ENCODE measurements at places on chromosomes 7 and 10.

DNA sequence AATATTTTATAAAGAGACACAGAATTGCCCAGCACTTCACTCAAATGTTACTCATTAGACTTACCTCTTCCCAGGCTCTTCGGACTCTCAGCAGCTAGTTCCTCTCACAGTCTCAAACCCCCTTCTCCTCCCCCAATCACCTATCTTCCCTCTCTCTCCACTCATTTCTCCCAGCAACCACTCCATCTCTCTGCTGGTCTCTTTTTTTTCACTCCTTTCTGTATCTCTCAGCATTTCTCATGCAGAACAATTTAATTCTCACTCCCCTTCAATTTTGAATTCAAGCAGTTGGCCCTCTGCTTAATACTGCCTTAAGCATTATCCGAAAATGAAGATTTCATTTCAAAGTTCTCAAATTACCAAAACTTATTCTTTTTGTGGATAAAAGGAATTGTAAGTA is 34.4 kb upstream of the CAV2 start:
- no peak for DNase-seq

DNA sequence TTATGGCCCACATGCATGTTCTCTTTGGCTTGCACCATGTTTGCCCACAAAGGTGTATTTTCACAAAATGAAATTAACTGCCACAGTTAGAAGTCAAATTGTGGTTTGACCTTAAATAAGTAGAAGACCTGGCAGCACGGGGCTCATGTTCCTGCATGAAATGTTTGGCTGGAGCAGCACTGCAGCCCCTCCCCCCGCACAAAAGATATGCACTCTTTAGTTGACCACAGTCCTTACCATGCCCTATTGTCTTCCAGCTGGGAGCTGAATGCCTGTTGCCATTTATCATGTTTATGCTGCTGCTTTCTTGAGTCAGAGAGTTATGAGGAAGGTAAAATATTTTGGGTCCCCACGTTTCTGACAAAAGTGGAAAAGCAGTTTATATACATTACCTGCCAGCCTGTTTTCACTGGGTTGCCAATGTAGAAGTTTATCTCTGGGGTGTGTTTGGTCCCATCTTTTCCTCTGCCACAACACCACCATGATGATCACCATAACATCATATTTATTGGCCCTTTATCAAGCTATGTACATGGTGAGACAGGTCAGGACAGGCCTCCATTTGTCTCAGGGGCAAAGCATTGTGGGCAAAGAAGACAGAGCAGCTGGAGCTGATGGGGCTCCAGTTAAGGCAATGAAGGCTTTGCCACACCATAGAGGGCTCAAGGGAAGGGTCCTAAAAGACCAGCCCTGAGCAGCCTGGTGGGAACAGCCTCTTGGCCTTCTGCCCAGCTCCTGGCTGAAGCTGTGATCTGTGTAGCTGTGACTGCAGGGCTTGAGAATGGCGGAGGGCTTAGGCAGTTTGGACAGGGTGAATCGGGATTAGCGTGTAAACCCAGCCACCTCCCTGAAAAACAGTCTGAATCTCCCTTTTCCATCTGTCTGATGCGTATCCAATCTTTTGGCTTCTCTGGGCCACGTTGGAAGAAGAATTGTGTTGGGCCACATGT is 5.4 kb downstream of the PRF1 start:
- no peak for DNase-seq

DNA sequence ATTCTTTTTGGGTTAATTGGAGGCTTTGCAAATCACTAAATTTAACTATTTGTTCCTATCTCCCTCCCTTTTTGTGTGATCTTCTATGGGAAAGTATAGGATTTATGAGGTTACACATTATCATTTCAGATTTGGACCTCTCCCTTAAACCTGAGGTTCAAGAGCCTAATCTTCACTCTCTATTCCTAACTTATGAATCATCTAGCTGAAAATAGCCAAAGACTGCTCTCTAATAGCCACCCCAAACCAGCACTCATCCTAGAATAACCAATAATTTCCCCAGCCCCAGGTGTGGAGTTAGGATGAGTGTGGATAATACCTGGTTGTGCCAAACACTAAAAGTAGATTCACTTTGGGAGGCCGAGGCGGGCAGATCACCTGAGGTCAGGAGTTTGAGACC is 499.2 kb downstream of the GFRA1 start:
- no peak for DNase-seq

DNA sequence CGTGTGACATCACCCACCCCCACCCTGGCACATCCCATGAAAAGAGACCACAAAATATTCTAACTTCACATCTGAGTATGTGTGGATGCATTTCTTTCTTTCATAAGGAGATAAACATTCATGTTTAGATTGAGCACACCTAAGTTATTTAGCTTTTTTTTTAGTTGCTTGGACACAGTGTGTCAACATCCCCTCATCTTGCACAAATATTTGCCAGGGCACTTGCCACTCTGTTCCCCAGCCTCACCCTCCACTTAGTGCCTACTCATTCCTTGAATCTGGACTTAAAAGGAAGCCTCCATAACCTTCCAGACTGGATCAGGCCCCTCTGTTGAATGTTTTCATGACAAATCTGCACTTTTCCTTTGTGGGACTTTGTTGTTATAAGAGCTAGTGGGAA is 338.9 kb upstream of the IGFBP3 start:
- no peak for DNase-seq

- no peak for DNase-seq
Observed at GRCh38 chr7:157495594-157495993, 158.8 kb downstream of the DNAJB6 start.

- DNase-seq = no peak
Observed at GRCh38 chr7:130875265-130875741, 141.3 kb upstream of the KLF14 start.

GRCh38 chr10:132170561-132171361 is 16.0 kb upstream of the DPYSL4 start:
- no peak for DNase-seq

DNA sequence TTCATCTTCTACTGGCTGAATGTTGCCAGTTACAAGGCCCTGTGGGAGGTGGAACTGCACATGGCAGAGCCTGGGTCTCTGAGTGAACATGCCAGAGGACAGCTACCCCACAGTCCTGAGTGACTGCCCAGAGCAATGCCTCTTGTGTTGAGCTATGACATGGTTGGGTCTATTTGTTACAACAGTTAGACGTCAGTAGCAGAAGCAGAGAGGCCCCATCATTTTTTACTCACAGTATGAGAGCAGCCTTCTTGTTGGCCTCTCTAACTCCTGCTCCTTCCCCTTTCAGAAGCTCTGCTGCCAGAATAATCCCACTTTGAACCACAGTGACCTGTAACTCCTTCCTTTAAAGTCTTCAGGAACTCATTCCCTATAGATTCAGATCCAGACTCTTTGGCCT is 30.8 kb upstream of the NRP1 start:
- no peak for DNase-seq

GRCh38 chr10:26509307-26509706 is 71.2 kb downstream of the APBB1IP start:
- DNase-seq = no peak

DNA sequence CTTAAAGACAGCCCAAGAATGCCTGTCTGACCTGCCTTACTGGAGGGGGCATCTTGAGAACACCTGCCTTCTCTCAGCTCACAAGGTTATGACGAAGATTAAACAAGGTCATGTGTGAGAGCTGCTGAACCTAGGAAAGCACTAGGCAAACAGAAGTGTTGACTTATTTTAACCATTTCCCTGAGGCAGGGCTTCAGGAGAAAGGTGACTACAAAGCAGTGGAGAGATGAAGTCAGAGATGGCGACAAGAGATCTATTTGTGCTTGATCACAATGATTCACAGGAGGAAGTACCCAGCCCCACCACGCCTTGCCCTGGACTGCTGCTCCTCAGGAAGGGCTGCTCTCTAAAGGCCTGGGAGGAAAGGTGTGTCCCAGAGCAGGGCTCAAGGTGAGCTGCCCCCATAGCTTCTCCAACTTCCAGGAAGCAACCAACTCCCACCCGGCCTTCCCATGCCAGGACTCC is 27.8 kb downstream of the STN1 start:
- no peak for DNase-seq

- no peak for DNase-seq
Observed at GRCh38 chr7:142104550-142105527, 6.7 kb upstream of the MGAM2 start.

DNA sequence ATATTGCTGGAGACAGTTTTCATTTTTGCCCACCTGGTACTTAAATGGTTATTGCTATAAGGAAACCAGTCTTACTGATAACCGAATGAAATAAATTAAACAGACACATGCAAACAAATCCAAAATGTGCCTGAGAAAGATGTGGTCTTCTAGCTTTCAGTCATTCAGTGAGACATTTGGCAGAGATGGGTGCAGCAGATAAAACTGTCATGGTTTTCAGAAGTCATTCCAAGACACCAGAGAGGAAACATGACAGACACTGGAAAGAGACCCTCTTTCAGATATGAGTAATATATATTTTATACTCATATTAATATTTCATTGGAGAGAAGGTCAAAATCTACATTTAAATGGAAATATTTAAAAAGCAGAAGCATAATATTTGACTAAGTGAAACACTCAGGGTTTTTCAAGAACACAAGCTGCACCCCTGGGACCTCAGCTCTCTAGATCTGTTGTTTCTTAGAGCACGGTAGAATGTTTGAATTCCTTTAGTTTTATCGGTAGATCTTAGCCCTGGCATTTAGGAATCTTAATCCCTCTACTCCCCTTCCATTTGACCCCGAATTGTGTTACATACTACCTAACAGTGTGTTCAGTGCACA is 246.1 kb downstream of the AUTS2 start:
- DNase-seq = no peak
